Regular cardiac myocyte (primary cell): ENCODE measurements at places on chromosomes 6 and 20. TPM values are rescaled to one million over a fixed set of nuclear protein-coding genes. Genes with fewer than 3 reads are reported as not detected.

The SLC17A3 gene
- total RNA-seq = not detected in 2 replicates

The SNX14 gene
- 99.3 and 151 TPM in 2 replicates for total RNA-seq

The HLA-DQA2 gene
- total RNA-seq = not detected in 2 replicates

The EYS gene
- under 0.01 TPM in 2 replicates for total RNA-seq

The ARID1B gene
- total RNA-seq = 24.8 and 25.1 TPM in 2 replicates

The WFDC5 gene
- total RNA-seq = not detected in 2 replicates

The ENPP4 gene
- 0.77 and 8.5 TPM in 2 replicates for total RNA-seq

The CALHM4 gene
- 0.19 and 0.28 TPM in 2 replicates for total RNA-seq

The RIPOR3 gene
- 5.4 and 13.2 TPM in 2 replicates for total RNA-seq

The TSBP1 gene
- not detected in 2 replicates for total RNA-seq

The CDH4 gene
- total RNA-seq = 0.28 and 1.2 TPM in 2 replicates

The MATN4 gene
- 0.19 TPM in 1 of 2 replicates, not detected in the other for total RNA-seq

The TRIM15 gene
- not detected in 2 replicates for total RNA-seq

The KIF25 gene
- 0.38 and 2.0 TPM in 2 replicates for total RNA-seq

The APOBEC2 gene
- not detected in 2 replicates for total RNA-seq

The NRN1 gene
- under 0.01 TPM in 2 replicates for total RNA-seq

The DPPA5 gene
- not detected in 2 replicates for total RNA-seq

The ADGRF5 gene
- 43.1 TPM in 2 replicates for total RNA-seq

The PPIL6 gene
- total RNA-seq = 1.9 and 6.5 TPM in 2 replicates

The FOXC1 gene
- total RNA-seq = 2.3 and 2.8 TPM in 2 replicates

The WFDC10B gene
- not detected in 2 replicates for total RNA-seq

The SERINC3 gene
- total RNA-seq = 128 and 143 TPM in 2 replicates

The SIM1 gene
- under 0.01 and 1.9 TPM in 2 replicates for total RNA-seq

The EYA2 gene
- 0.19 and 0.28 TPM in 2 replicates for total RNA-seq

The C6orf132 gene
- total RNA-seq = 0.28 and 1.2 TPM in 2 replicates

The NDRG3 gene
- 16.5 and 16.6 TPM in 2 replicates for total RNA-seq

The PRPH2 gene
- 0.58 and 0.85 TPM in 2 replicates for total RNA-seq

The NUS1 gene
- total RNA-seq = 16.9 and 34.3 TPM in 2 replicates

The HLA-DPB1 gene
- total RNA-seq = 22.3 and 26.8 TPM in 2 replicates

The GPR63 gene
- 0.28 and 0.38 TPM in 2 replicates for total RNA-seq

The BHLHE23 gene
- total RNA-seq = not detected in 2 replicates

The CDK19 gene
- total RNA-seq = 6.1 and 7.3 TPM in 2 replicates

The CD83 gene
- 0.38 and 3.1 TPM in 2 replicates for total RNA-seq

The PRL gene
- not detected in 2 replicates for total RNA-seq

The LY6G6D gene
- not detected in 2 replicates for total RNA-seq

The EEF1A2 gene
- total RNA-seq = 0.38 and 5.4 TPM in 2 replicates

The SIRPB1 gene
- 0.19 and 2.5 TPM in 2 replicates for total RNA-seq

The RFX6 gene
- total RNA-seq = not detected in 2 replicates

The UBE3D gene
- total RNA-seq = 5.6 and 12.4 TPM in 2 replicates

The SPEF1 gene
- total RNA-seq = under 0.01 and 0.19 TPM in 2 replicates

The DACT2 gene
- 2.7 and 10.4 TPM in 2 replicates for total RNA-seq
